Anterior cingulate cortex (tissue), 58 donors: ENCODE measurements at places on chromosomes 7 and 10.

GRCh38 chr7:135235841-135236240 lies 2.2 kb downstream of the STRA8 start:
- DNase-seq: no peak

DNA sequence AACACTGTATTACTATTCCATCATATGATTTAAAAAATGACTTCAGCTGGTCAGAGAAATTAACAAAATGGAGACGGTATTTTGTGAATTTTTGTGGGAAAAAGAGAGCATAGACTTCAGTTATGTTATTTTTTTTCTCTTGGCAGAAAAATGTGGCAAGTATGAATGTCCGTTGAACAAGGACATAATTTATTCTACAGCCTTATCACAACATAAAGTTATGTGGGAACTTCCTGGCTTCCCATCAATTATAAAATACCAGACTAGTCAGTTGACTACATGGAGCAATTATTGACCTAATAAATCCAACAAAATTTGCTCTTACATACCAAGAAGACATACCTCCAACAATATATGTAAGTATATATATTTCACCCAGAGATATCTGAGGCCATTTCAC lies 88.6 kb upstream of the PPP1R3A start:
- no peak for DNase-seq

DNA sequence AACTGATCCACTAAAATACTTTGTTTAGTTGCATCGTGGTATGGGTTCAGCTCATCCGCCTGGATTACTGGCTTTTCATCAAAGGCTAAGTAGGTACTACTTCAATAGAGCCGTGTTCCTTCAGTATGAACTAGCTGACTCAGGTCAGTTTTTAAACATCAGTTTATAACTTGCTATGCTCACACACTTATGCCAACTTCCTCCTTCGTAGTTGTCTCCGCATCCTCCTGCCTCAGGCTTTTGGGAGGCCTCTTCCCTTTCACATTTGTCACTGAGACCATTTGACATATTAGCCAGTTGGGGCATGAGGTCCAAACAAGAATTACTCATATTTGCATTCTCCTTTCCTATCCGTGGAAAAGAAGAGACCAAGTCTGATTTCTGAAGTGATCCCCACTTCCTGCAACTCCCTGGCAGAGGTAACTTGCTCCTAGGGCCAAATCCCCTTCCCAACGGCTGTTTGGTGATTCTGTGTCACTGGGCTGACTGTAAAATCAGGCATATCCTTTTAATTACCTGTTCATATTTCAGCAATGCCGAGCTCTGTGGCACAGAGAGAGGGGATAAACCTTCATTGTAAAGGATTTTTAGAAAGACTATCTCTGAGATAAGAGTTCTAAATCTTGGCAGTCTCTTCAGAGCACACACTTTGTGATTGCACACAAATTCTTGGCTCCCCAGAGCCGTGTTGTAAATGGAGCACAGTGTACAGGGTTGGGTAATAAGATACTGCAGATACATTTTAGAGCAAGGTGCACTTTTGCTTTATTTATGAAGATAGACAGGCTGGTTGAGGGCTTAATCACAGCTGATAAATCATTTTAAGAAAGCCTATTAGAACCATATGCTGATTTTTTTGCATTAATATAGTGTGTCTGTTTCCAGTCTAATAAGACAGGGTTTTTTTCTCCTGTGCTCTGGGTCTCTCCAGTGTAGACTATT lies 108.0 kb downstream of the CREB5 start:
- no peak for DNase-seq

DNA sequence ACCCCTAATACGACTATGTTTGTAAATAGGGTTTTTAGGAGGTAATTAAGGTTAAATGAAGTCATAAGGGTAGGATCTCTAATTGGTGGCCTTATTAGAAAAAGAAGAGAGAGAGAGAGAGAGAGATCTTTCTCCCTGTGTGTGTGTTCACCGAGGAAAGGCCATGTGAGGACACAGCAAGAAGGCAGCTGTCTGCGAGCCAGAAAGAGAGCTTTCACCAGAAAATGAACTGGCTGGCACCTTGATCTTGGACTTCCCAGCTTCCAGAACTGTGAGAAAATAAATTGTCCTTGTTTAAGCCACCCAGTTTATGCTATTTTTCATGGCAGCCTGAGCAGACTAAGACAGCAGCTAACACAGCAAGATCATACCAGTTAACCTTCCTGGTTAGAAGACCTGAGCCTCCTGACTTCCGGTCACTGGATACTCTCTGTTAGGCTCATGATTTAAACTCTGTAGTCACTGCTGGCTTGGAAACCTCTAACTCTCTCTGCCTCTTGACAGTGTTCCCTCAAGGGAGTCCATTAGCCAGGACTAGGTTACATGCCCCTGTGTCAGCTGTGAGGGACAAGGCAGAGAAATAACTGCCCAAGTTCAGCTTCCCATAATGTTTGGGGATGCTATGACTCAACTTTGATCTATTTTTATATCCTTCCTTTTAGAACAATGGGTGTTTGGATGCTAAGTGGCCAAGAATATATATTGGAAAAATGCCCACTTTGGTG lies 102.3 kb downstream of the DYNC1I1 start:
- no peak for DNase-seq

GRCh38 chr7:133284092-133284491 lies 31.2 kb downstream of the EXOC4 start:
- no peak for DNase-seq

DNA sequence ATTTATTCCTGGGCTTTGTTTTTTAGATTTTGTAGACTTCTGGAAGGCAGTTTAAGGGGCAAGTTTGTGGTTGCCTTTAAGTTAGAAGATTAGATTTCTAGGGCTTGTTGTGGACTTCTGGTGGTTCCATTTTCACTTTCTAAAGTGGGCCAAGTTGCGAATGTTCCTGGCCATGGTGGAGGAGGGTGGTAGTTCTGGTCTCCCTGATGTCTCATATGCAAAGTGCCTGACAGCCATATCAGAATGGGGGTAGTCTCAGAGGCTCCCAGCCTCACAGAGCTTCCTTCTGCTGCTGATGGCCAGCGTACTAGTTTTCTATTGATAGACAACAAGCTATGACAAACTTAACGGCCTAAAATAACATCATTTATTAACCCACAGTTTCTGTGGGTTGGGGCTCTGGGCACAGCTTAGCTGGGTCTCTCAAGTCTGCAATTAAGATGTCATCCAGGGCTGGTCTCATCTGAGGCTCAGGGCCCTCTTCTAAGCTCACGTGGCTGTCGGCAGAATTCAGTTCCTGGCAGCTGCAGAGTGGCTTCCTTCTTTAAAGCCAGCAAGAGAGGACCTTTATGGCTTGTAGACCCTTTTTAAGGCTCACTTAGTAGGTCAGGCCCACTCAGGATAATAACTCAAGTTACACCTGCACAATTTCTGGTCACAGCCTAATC lies 44.8 kb downstream of the BMPER start:
- no peak for DNase-seq

DNA sequence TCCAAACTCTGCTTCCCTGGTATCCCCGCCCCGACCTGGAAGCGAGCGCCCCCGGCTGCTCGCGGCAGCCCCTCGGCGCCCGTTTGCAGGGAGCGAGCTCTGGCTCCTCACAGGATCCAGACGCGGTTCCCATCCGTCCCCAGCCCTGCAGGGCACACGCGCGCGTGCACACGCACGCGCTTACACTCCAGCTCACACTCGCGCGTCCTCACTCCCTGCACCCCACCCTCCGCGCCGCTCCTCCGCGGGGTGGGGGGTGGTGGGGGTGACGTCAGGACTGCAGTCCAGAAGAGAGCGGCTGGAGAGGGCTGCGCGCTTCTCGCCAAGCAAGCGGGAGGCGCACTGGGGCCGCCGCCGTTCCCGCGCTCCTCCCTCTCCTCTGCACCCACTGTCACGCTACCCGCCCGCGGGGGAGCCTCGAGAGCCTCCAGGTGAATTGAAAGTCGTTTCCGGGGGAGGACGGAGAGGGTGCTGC lies 255.6 kb downstream of the OTUD1 start:
- peak; percentile 35 for DNase-seq

- no peak for DNase-seq
These were observed 263.3 kb upstream of the TCERG1L start for GRCh38 chr10:131574707-131575430.

- DNase-seq: peak; percentile 88
These were observed at the start of gene SLC25A13 for GRCh38 chr7:96321658-96322372. Gene SLC25A13, minus strand, starts transcription at chr7:96322098. Its CDS starts 142 bp downstream, at chr7:96321956.
